ENCODE measurements at places on chromosomes 1 and 21. TPM values are rescaled to one million over a fixed set of nuclear protein-coding genes. Genes with fewer than 3 reads are reported as not detected.

Gene F3
- total RNA-seq = 499 TPM

Gene PLA2G5
- 5.5 TPM for total RNA-seq

Gene RNU1-3
- total RNA-seq = under 0.01 TPM

Gene FCAMR
- total RNA-seq = not detected

Gene HSPA6
- total RNA-seq = 8.4 TPM

Gene CAPZB
- total RNA-seq = 101 TPM

Gene OPRD1
- not detected for total RNA-seq

Gene UBL4B
- total RNA-seq = not detected

Gene ACKR1
- total RNA-seq = 30.2 TPM

Gene KRTAP19-3
- total RNA-seq = not detected

Gene COA6
- total RNA-seq = 17.6 TPM

Gene PRXL2B
- 6.4 TPM for total RNA-seq

Gene MTMR11
- total RNA-seq = 2.1 TPM

Gene FALEC
- total RNA-seq = not detected

Gene PLA2G2F
- total RNA-seq = not detected

Gene SYCP1
- 0.44 TPM for total RNA-seq
